ENCODE measurements at places on chromosomes 4 and X. TPM values are rescaled to one million over a fixed set of nuclear protein-coding genes. Genes with fewer than 3 reads are reported as not detected.
A peak's percentile ranks its signal among the peaks of the same experiment; 100 is the strongest.

The GRIA2 gene
- 3.8 TPM for total RNA-seq

The COL25A1 gene
- 8.6 TPM for total RNA-seq

The MAGED2 gene
- total RNA-seq, result 281 TPM

The MANBA gene
- 25.9 TPM for total RNA-seq

The DTHD1 gene
- total RNA-seq, result 0.39 TPM

The XK gene
- 5.9 TPM for total RNA-seq

The ITGB1BP2 gene
- 10.9 TPM for total RNA-seq

The CLDN22 gene
- not detected for total RNA-seq

The USP26 gene
- total RNA-seq, result not detected

DNA sequence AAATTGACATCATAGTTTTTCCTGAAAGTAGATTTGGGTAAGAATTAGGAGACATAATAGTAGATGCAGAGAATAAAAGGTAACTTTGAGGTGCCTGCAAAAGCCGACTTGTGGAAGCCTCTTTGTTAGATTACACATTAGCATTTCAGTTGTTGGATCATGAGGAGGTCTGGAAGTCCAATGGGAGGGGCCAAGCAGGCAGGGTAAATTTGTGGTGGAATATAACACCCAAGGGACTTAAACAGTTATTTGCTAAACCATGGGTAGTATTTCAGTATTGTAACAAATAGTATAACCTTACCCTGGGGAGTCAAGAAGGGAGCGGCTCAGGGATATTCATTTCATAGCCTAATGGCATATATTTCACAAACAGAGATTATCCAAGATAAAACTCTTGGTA is 810.7 kb upstream of the AMOT start:
- DNase-seq, result no peak

DNA sequence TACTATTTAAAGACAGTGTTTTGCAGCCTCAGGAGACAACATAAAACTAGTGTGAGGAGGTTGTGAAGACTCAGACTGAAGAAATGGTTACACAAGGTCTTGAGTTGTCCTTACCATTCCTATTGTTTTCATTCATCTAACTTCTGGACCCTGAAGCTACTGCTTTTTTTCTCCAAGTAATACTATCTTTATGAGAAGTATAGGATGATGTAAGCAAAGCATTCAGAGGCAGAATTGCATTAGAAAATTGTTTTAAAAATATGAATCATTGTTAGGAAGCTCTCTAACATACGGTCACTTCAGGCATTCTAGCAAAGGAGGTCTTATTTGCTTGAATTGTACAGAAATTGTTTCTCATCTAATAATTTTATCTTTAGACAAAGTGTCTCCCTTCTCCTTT is 357.8 kb downstream of the TLL1 start:
- no peak for DNase-seq

DNA sequence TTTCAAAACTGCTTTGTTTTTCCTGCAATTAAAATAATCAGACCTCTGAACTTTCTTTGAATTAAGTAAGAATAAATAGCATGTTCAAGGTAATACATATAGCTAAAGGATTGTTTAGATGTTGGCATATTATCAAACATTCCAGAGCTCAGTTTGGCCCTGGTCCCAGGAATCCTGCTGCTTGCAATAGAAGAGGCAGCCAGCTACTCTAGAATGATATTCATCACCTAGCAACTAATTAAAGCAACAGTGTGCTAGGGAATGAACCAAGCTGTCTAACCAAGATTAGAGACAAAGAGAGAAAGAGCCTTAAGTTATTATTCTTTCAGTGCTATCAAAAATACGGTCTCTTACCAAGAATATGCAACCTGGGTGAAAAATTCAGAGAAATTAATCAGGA is 460.9 kb downstream of the GABRG1 start:
- peak; percentile 71 for DNase-seq

- DNase-seq, result no peak
Observed at GRCh38 chr4:143184217-143184502, 557 bp upstream of the USP38 start.

DNA sequence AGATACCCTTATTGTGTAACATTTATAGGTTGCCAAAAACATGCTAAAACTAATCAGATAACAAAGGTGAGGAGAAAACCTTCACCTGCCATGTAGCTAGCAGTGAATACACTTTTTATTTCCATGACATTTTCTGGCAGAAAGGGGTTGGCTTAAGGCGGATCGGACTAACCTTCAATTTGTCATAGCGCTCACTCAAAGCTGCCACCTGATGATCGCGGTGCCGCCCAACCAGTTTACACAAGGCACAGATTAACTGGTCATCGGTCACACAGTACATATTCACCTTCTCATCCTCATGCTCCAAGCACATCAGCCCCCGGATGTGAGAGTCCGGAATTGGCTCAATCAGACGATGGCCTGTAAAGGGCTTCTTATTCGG is 53.7 kb downstream of the MID1 start:
- DNase-seq, result no peak

DNA sequence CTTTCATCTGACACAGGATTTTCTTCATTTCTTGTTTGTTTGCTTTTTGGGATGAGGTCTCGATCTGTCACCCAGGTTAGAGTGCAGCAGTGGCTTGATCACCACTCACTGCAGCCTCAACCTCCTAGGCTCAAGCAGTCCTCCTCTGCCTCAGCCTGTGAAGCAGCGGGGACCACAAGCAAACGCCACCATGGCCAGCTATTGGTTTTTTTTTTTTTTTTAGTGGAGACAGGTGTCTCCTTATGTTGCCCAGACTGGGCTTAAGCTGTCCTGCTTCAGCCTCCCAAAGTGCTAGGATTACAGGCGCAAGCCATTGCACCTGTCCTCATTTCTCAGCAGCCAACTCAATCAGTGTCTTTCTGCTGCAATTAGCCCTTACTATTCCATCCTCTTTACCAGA is 10.3 kb downstream of the SPRY1 start:
- DNase-seq, result no peak

DNA sequence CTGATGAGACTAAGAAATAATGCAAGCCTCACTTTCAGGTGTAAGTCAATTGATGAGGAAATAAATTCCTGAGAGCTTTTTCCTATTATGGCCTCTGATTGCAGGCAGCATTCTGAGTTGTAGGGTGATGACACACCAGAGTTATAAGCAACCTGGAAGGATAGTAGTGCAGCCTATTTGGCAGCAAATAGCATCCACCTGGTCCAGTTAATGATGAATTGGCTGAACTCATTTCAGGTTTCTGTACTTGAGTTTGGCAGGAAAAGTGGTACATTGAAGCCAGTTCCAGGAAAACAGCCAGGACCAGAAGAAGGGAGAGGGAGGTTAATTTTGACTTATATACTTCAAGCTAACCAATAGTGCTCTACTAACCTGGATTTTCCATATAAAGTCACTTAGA is 316.8 kb downstream of the NAF1 start:
- DNase-seq, result no peak

DNA sequence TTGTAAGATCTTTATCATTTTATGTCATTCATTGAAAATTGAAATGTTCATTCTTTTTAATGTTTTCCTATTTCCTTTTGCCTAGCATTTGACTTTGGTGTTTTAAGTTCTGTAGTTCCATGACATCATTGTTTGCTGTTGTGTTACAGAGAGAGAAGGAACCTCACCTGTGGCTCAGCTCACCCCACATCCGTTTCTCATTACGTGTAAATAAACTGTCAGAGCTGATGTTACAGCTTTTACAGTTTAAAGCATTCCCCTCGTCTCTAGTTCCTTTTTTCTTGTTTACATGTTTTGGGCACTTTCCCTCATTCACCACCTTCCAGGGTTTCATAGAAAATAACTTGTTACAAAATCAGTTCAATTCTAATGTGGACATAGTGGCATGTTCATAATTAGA is 137.2 kb downstream of the FNIP2 start:
- no peak for DNase-seq

- no peak for DNase-seq
Observed at GRCh38 chr4:94354474-94354896, 11.8 kb upstream of the HPGDS start.

DNA sequence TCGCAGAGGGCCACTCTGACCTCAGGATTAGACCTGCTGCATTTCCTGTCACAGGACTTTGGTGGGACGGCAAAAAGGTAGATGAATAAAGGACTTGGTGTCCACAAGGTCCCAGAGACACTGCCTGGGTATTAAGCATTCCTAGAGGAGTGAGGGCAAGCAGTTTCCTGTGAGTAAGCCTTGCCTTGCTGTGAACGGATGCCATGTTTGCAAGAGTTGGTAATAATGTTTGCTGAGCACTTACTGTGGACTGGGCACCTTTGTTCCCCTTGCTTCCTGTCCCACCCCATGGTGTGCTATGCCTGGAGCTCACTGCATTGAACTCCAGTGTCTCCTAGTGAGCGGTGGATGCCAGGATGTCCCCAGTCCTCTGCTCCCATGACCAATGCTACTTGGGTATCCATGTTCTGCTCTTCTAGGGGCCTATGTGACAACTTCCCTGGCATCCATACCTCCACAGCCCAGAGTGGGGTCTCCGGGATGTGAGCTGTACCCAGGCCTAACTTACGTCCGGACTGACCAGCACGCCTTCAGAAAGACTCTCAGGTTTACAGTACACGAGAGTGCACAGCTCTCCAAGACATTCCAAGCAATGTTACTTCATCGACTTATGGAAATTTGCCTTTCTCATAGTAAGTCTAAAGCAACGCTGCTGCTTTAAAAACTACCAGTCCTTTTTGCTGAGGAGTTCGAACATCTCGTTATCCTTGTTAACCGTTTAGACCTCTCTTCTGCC is 95.5 kb upstream of the MSX1 start:
- DNase-seq, result no peak

DNA sequence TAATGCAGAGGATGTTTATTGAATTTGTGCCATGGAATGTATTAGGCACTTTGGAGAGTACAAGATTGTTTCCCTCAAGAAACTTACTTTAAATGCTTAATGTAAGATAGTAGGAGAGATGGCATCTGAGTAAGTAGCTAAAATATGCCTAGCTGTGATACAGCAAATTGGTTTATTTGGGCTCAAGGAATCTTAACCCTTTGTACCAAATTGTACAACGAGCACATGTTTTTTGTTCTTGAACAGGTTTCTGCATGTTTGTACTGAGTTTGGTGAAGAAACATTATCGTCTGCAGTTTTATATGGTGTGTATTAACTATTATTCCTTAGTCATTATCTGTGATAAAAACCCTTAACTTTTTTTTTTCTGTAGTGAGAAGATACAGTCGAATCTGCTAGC is 48.6 kb downstream of the CDS1 start:
- no peak for DNase-seq

DNA sequence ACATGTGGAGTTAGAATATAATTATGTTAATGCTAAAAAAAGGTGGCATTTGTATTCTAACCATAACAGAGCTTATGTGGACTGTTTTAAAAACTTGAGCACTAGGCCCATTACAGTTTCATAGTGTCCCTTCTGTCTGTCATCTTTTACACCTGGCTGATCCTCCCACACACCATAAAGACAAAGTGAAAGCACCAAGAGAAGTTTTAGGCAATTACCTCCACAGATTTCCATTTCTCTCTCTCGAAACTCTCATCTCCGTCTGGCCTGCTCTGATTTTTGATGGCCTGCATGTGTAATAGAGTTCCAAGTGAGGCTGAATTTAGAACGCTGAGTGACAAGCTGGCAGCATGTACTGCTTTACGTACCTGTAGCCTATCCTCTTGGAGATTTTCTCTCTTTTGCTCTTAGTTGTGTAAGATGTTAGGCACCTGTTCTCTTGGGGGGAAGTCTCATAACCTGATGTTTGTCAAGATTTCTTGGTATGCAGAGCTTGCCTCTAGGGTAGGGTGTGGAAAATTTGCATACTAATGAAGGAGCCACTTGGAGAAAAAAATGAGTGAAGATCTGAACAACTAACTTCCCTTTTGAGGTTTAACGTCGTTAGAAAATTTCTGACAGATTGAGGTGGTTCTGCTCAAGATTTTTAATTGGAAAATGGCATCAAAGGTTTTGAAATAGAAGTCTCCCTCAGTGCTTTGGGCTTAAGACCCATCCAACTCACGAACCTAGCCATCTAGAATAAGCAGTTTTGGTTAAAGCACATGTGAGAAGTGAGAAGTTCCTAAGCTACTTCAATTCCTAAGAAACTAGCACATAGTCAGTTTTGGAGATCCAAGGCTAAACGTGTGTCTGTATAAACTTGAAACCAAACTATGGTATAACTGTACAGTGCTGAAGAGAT is 57.6 kb upstream of the RAP1GDS1 start:
- DNase-seq, result no peak

GRCh38 chr4:126047114-126047513 is 732.4 kb downstream of the FAT4 start:
- DNase-seq, result no peak

- DNase-seq, result no peak
Observed at GRCh38 chr4:186644737-186645261, 78.9 kb downstream of the FAT1 start.

- DNase-seq, result no peak
Observed at GRCh38 chr4:123430031-123430430, 33.4 kb downstream of the SPRY1 start.

DNA sequence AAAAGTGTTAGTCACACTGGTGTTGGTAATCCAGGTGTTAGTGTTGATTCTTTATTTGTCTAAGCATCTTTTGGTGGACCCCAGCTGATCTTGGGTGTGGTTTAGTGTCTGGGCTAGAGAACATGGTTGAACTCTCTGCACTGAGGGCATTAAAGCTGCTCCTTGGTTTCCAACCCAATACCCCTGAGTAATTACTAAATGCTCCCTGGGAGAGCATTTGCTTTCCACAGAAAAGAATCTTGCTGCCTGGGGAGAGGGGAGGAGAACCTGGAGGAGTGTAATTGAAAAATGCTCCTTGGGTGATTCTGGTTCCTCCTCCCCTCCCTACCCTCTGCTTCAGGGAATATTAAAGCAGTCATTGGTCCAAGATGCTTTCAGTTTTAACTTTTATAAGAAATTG is 3.1 kb downstream of the GUCY1B1 start:
- no peak for DNase-seq

DNA sequence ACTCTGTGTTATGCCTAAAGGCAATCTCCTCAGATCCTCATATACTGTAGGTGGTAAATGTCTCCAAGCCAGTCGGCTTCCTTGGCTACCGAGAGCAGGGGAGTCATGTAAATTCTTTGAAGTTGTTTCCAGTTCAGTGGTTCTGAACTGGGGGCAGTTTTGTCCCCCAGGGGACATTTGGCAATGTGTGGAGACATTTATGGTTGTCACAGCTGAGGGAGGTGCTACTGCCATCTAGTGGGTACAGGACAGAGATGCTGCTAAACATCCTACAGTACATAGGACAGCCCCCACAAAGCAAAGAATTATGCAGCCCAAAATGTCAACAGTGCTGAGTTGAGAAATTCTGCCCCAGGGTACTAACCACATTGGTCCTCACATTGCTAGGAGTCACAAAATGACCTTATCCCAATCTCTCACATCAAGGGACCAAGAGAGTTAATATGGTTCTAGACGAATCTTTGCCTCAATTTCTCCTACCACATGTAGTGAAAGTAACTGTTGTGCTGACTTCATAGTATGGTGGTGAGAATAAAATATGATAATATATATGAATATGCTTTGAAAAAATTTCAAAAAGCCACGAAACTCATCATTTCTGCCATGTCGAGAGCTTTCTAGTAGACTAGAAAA is 104.4 kb upstream of the ARHGAP24 start:
- DNase-seq, result peak; percentile 27

Measured in skin of body (tissue), 3 donors.